ENCODE measurements at places on chromosomes 2 and 18. TPM values are rescaled to one million over a fixed set of nuclear protein-coding genes. Genes with fewer than 3 reads are reported as not detected.
A peak's percentile ranks its signal among the peaks of the same experiment; 100 is the strongest.

Gene FBXO36
- total RNA-seq = 0.65 TPM

Gene ABHD3
- 5.0 TPM for total RNA-seq

DNA sequence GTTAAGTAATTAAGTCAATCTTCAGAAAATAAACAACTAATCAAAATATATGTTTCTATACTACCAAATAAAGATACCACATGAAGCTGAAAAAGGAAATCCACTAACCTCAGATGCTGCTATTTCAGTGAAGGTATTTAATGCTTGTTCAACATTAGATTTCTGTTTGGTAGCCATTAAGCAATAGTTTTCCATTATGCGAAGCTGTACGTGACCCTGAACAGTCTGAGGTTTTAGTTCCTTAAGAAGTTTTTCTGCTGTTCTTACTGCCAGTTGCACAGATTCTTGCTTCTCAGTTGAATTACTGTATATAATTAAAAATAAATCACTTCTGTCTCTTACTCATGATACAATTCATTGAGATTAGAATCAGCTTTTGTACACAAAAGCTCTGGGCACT, 65.4 kb downstream of the TTC21B start:
- DNase-seq = no peak

- DNase-seq = no peak
Measured at GRCh38 chr18:2143636-2144035, 427.7 kb downstream of the METTL4 start.

Gene MAP3K20
- total RNA-seq = 402 TPM

DNA sequence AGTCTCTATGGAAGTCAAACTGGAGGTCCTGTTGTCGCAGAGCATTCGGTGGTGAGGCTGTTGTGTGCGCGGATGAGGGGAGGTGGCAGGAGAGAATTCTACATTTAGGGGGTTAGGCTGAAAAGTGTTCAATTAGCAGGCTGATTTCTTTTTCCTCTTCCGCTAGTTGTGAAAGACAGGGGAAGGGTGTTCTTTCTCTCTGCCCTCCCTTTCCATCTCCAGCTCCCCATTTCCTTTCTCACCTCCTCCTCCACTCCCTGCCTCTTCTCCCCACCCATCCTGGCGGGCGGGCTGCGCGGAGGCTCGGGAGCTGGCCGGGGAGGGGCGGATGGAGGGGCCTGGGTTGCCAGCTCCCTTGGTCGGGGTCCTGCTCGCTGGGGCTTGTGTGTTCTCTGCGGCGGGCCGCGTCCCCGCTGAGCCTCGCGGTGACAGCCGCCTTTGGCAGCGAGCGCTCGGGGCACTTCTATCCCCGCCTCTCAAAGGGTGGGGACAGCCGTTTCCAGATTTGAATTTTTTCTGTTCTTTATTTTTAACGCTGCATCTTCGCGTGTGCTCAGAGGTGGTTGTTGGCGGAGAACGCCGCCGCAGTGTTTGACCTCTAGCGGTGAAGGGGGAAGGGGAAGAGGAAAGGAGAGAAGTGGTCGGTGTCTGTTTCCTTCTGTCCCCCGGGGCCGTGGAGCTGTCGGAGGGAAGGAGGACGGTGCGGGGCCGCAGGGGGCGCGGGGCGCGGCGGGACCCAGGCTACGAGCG, 3.6 kb downstream of the SOX11 start:
- DNase-seq = no peak

Gene CYRIA
- 3.9 TPM for total RNA-seq

DNA sequence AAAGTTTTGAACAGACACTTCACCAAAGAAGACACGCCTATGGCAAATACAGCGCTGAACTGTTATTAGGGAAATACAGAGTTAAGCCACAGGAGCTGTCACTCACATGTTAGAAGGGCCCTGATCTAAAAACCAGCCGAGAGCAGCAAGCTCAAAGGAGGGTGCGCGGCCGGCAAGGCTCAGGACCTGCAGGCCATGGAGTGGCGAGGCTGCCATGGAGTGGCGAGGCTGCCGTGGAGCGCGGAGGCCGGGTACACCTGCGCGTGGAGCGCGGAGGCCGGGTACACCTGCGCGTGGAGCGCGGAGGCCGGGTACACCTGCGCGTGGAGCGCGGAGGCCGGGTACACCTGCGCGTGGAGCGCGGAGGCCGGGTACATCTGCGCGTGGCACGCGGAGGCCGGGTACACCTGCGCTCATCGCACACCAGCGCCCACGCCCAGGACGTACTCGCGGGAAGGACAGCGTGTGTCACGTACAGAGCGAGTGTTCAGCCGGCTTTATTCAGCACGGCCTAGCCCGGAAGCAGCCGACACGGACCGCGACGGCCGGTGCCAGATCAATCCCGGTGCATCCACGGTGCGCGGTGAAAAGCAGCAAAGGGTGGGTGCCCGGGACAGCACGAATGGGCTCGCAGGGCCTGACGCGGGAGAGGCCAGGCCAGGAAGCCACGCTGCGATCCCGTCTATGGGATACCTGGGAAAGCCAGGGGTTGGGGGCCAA, 68.8 kb downstream of the SLC66A2 start:
- DNase-seq = no peak

GRCh38 chr2:15943378-15944280, 3.3 kb downstream of the MYCN start:
- DNase-seq = no peak

DNA sequence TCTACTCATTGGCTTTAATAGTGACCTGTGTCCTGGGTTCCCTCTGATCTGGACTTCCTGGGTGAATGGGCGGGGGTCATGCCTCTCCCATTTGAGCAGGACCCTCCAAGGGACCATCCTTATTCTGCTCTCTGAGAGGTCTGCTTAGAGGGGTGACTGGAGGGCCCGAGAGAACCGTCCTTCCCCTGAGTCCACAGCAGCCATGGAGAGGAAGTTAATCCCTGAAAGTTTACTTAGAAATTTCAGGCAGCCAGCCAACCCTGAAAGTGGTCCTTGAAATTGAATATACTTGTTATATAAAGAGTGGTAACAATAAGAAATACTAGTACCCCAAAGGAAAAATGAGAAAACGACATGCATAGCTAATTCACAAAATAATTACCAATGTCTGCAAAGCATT, 226.1 kb downstream of the DYSF start:
- DNase-seq = no peak

Gene NCKAP1
- 128 TPM for total RNA-seq

Gene AKAIN1
- total RNA-seq = not detected

DNA sequence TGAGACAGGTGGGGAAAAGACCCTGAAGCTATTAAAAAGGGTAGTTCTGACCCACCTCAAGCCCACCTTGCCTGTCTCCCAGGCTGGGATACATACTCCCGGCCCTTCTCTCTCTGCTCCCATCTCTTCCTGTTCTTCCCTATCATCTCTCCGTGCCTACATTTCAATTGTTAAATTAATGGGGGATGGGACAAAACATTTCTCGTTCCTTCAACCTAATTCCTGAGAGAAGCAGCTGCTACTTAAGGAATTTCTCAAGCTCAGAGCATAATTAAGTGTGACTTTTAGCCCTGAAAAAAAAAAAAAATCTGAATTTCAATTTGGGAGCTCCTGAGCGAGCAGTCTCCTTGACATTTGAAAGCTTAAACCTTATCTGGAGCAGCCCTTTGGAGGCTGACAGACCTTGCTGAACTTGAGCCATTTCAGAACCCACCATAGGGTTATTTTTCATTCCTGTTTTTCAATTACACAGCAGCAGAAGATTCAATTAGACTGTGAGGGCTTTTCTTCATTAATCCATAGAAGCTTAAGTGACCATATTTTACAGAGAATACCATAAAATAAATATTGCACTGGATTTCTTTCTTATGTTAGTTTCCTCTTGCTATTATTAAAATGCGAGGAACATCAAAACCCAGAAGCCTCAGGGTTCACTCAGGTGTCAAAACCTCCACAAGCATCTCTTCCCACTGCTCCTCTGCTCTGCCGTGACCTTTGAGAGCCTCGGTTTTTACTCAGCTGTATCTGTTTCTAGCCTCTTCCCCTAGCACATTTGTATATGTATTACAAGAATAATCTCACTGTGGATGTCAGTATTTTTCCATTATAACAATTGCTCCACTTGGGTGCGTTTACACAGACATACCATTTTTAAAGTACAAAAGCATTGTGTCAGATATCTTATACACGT, 125.7 kb downstream of the B3GNT2 start:
- DNase-seq = no peak

DNA sequence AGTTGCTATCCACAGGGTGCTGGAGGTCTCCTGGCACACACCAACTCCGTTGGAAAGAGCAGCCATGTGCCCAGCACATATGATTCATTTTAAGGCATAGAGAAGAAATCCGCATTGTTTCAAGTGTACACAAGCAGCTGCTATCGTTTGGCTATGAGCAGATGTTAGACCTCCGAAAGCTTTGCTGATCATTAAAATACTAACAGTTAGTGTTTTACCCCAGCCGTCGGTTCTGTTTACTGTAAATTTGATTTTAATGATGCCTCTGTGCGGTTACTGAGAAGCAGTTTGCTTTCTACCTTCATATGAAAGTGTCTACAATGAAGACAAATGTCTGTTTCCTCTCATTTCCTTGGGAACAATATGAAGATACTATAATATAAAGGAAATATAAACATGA, 154.9 kb downstream of the PTGR3 start:
- DNase-seq = no peak

DNA sequence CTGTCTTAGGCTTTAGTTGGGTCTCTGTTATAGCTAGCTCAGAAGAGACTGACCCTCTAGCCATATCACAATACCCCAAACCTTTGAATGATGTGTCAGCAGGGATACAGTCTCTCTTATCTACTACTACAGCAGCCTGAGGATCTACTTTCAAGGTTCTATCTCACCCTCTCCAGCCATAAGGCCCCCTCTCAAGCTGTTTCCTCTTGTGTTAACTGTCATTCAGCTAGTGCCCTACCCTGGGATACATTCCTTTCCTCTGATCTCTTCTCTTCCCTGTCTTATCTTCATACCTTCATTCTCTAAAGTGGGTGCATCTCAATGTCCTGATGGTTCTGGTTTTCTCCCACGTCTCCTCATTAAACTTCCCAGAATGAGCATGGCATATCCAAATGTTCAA, 434.7 kb downstream of the NRXN1 start:
- DNase-seq = no peak

DNA sequence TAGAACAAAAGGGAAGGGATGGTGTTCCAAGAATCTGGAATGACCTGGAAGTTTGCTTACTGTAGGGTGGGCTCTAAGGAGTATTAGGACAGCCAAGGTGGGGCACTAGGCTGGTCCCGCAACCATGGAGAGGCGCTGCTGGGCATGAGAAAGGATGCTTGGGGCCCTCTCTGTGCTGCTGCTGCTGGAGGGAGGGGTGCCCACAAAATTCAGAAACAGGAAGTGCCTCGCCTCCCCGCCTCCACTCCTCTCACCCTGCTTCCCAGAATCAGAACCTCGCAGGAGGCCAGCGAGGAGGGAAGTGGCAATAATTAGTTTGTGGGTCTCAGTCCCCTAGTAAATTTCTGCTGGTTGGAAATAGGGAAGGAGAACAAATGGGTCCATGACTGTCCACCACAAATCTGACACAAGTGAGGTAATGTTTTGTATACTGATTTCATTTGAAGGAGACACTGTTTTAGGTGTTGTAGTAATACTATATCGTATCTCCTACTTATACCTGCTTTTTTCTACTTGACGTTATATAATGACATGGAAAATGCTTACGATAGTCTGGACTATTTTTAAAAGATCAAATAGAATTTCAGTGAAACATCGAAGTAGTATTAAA, 7.9 kb upstream of the PDCL3 start:
- peak; percentile 47 for DNase-seq

All from Right ventricle myocardium superior (tissue), 1 donor.